ENCODE measurements at places on chromosomes 2 and 18.

GRCh38 chr2:169106563-169107545 lies 37.5 kb downstream of the DHRS9 start:
- DNase-seq: no peak

DNA sequence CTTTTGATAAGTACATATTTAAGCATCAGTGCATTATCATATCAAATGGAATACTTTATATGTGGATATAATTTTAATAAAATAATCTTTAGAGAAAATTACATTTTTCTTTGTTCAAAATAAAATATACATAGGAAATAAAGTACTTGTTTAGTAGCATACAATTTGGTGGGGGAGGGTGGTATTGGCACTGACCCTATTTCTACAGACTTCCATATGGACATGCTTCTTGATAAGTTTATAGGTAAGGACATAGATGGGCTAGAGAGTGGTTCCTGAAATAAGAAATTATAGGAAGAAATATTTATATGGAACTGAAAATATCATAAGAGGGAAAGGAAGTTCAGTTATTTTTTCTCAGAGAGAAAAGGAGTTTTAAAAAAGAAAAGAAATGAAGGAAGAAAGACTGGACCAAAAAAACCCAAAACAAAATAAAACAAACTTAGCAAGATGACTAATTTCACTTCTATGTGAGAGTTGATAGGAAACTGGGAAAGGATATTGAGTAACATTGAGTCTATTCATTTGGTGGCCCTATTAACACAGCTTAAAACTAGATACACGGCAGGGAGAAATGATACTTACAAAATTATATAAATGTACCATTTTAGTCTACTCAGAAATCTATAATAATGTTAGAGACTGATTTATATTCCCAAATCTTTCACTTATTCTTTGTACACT lies 505.9 kb downstream of the ERBB4 start:
- no peak for DNase-seq

- no peak for DNase-seq
These were observed 68.9 kb downstream of the PLCL1 start for GRCh38 chr2:197873293-197873701.

GRCh38 chr2:239726091-239726591 lies 299.0 kb downstream of the NDUFA10 start:
- no peak for DNase-seq

DNA sequence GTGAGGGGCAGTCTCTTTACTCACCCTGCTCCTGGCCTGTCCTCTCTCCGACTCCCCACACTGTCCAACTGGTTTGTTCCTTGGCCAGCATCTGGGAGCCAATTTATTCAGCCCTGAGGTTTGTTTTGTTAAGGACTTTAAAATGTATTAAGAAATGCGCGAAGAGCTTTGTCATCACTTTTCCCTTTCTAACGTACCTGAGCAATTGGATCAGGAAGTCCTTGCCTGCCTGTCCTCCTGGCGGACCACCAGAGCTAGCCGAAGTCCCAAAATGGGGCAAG lies 164.7 kb upstream of the MSH6 start:
- no peak for DNase-seq

GRCh38 chr2:129004485-129004884 lies 685.8 kb upstream of the HS6ST1 start:
- DNase-seq: no peak

GRCh38 chr2:72916743-72917137 lies 579 bp upstream of the EMX1 start:
- no peak for DNase-seq

- no peak for DNase-seq
These were observed 4.1 kb upstream of the WNT6 start for GRCh38 chr2:218855305-218856166.

Data from T follicular helper cell (primary cell).